ENCODE measurements at places on chromosomes 5 and 9. TPM values are rescaled to one million over a fixed set of nuclear protein-coding genes. Genes with fewer than 3 reads are reported as not detected.

- DNase-seq, result peak; percentile 83
- no peaks in the 10 kb centered on the region for H3K27me3 ChIP-seq
- no peaks in the 10 kb centered on the region for H3K4me1 ChIP-seq
- no peaks in the 10 kb centered on the region for H3K36me3 ChIP-seq
- no peak overlapping the region for H3K4me3 ChIP-seq
These were observed 117.2 kb downstream of the RXRA start for GRCh38 chr9:134443174-134444037.

The AK8 gene
- total RNA-seq, result 0.14 TPM

The DOK3 gene
- total RNA-seq, result 11.1 TPM

DNA sequence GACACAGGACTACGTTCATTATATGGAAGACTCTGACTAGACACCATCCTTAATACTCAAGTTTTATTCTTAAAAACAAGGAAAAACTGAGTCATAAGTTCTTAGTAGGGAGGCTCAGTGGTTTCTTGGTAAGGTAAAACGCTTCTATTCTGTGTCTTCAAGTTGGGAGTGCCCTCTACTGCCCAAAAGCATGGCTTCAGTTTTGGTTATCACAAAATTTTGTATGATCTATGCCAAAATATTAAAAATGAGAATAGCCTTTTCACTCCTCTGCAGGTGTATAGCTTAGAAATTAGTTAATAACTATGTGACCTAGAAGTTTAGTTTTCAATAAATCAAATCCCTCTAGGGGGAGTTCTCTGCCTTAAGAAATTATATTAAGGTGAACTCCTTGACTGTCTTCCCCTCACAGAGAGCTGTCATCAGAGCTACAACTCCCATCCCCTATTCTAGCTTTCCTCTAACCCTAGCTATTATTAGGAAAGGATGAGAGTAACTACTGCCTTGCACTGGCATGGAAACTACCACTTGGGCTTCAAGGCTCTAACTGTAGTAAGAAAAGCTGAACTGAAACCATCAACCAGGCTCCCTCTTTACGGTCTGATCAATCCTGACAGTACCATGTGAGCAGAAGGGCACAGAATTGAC, 189.7 kb downstream of the GNAQ start:
- H3K4me3 ChIP-seq, result no peak overlapping the region
- H3K36me3 ChIP-seq, result no peaks in the 10 kb centered on the region
- no peak for DNase-seq
- no peak overlapping the region for H3K27ac ChIP-seq
- H3K27me3 ChIP-seq, result no peaks in the 10 kb centered on the region

The GNAQ gene
- total RNA-seq, result 59.1 TPM
